ENCODE measurements at places on chromosomes 11 and 22.

DNA sequence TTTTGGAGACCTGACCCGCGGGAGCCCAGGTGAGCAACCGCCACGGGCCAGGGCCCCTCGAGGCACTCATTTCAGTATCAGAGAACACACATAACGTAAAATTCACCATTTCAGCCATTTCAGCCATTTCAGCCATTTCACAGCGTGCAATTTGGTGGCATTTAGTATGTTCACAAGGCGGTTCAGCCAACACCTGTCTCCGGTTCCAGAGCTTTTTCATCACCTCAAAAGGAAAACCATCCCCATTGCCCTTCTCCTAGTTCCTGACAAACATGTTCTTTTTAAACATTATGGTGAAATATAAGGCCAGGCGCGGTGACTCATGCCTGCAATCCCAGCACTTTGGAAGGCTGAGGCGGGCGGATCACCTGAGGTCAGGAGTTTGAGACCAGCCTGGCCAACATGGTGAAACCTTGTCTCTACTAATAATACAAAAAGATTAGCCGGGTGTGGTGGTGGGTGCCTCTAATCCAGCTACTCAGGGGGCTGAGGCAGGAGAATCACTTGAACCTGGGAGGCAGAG, 119.3 kb downstream of the KCNQ1 start:
- no peak for DNase-seq

GRCh38 chr22:42951093-42951710, 63.7 kb downstream of the PACSIN2 start:
- no peak for DNase-seq

- no peak for DNase-seq
Observed at GRCh38 chr22:37245740-37246139, 1.7 kb upstream of the RAC2 start.

DNA sequence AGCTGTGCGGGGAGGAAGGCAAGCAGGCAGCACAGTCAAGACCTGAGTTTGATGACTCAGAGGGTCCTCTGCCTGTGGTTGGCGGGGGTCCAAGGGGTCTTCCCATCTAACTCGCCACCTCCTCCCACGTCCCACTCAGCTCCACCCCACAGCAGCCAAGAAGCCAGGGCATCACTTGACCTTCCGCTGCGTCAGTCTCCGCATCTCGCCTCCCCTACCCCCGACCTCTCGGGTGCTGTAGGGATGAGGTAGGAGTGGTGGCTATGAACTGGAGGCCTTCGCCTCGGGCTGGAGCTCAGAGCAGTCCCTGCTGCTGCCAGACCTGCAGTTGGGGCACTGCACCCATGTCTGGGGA, 90.6 kb downstream of the CDKN1C start:
- DNase-seq, result no peak

GRCh38 chr11:27039873-27040272, 742 bp upstream of the BBOX1 start:
- DNase-seq, result no peak

DNA sequence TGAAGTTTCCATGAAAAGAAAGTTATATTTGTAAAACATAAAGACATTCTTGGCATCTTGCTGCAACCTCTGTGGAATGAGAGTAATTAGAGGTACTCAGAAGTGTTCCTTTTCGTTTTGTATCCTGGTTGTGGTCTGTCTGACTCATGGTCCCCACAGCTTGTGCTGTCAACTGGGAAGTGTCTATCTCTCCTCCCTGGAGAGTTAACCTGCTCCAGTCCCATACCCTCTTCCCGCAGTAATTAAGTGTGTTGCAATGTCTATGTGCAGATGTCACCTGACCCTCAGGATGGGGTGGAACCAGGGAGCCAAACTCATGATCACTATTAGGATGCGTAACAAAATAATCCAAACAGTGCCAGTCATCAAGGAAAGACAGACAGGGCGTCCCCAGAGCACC, 23.0 kb upstream of the ZDHHC13 start:
- no peak for DNase-seq

DNA sequence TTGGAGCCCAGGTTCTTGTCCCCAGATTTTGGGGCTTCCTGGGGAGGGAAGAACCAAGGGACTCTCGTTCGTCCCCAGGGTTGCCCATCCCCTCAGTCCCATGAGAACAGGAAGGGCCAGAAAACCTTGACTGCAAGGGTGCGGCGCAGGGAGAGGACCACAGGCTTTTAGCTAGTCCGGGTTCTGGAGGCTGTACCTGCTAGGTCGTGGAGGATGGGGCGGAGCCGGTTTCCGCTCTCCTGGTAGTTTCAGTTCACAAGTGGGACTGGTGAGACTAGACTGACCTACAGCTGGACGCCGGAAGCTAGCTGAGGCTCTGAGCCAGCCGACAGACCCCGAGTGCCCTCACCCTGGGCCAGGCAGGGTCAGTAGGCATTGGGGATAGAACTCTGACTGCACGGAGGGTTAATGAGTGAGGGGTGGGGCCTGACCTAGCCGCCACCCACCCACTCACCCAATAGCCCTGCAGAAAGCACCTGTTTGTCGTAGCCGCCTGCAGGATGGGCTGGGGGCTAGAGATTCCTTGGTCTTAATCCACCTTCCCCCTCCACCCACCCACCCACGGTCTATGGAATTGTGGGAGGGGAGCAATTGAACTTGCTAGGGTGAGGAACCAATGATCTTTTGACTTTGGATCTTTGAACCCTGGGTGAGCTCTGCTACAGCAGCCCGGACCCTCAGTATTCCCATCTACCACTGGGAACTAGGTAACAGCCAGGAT, 1.5 kb downstream of the MAFF start:
- DNase-seq, result no peak

DNA sequence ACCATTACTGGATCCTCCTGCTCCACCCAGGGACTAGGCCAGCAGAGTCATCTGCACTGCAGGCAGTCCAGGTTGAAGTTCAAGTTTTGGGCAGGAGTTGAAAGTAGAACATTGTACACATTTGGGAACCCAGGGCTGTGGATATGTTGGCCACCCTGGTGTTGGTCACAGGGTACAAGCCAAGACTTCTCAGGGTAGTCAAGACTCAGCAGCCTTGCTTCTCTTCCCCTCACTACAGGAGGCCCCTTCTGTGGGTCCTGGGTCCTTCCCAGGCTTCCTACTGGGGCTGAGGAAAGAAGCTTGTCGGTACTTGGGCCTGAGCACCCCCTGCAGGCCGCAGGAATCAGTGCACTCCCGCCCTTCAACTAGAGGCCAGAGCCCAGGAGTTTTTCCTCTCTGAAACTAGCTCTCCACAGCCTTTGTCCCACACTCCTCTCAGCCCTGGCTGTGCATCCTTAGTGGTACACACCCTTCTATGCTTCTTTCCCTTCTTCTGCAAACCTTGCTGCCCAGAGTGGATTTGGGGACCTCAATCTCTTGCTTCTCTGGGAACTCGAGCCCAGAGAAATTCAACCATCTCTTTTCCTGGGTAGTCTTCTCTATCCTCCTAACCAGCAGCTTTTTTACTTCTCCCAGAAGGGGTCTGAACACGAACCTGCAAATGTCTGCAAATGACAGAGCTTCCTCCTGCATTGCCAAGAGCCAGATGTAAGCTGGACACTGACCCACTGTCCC, 2.6 kb upstream of the HPX start:
- no peak for DNase-seq

DNA sequence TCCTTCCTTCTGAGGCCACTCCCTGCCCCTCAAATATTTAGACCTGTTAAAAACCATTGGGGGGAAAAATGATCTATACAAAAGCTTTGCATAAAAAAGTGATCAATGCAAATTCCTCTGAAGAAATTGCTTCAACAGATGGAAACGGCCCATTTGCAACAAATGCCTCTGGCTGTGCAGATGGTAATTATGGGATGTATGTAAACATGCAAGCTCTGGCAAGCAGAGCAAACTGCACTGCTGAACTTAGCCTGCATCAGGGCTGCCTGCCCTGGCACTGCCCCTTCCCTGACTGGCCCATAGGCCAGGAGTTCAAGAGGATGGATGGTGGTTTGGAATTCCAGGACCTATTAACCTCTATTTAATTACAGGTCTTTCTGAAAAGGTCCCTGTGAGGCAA, 388.7 kb downstream of the MIAT start:
- DNase-seq, result no peak

DNA sequence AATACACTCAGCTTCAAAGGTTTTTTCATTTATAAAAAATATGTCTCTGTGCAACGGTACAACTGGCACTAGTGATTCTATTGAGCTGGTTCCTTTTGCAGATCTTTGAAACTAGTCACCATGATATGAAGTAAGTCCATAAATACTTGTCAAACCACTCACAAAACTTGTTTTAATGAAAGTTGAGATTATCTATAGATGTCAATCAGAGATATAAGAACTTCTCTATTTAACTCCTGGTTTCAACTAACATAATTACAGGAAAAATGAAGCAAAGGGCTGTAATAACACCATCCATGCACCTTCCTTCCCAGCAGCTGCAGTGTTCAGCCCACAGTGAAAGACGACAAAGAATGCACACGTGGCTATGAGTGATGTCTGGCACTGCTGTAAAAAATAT, 44.7 kb downstream of the TMEM123 start:
- DNase-seq, result no peak

DNA sequence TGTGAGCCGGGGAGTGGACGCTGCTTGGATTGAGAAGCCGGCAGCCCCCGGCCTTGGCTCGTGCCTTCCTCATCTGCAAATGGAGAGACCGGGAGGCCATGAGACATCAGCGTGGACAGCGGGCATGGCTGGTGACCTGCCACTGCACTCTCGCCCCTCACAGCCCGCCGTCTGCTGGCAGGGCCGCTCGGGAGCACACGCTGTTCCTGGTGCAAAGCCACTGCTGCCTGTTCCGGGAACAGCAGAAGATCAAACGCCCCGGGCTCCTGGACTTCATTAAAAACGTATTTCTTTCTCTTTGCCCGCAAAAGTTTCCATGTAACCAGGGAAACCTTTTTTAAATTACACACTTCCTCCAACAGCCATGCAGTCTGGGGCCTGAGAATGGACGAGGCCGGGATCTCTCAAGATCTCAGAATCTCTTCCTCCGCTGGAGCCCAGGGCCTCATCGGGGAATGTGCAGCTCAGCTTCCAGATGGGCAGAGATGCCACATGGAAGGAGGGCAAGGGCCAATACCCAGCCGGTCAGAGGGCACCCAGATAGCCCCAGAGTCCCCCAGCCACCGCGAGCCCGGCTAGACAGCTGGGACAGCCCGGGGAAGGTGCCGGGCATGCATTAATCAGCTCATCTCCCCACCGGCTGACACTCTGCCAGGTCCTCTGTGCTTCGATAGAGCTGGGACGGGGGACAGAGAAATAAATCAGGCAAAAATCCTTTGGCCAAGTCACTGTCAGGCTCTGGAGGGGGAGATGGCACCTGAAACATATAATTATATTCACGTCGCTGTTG, 62.8 kb upstream of the PRR5 start:
- no peak for DNase-seq

DNA sequence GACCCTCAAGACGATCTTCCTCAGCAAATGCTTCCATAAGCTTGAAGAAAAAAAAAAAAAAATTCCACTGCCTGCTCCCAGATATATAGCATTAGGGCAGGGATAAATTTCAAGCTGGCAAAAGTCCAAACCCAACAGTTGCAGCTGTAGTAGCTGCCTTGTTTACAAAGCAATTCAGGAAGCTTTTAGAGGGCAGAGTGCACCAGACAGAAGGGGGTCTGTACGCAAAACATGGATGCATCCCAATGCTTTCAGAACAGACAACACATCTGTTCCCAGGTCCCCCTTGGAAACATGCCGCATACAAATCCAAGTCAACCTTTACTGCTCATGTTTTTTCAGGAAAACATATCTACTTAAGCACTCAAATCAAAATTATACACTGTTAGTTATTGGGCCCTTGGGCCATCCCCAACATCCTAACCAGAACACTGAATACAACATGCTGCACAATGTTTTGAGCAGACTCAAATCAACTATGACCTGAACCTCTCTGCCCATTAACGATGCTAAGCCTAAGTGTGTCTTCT, 94.5 kb downstream of the CADM1 start:
- DNase-seq, result peak; percentile 100
